ENCODE measurements at places on chromosomes 12 and 14.

- no peak for DNase-seq
These were observed 45.9 kb upstream of the PLEKHG7 start for GRCh38 chr12:92656911-92657310.

- DNase-seq = no peak
These were observed 36.3 kb upstream of the PPM1A start for GRCh38 chr14:60212503-60213371.

DNA sequence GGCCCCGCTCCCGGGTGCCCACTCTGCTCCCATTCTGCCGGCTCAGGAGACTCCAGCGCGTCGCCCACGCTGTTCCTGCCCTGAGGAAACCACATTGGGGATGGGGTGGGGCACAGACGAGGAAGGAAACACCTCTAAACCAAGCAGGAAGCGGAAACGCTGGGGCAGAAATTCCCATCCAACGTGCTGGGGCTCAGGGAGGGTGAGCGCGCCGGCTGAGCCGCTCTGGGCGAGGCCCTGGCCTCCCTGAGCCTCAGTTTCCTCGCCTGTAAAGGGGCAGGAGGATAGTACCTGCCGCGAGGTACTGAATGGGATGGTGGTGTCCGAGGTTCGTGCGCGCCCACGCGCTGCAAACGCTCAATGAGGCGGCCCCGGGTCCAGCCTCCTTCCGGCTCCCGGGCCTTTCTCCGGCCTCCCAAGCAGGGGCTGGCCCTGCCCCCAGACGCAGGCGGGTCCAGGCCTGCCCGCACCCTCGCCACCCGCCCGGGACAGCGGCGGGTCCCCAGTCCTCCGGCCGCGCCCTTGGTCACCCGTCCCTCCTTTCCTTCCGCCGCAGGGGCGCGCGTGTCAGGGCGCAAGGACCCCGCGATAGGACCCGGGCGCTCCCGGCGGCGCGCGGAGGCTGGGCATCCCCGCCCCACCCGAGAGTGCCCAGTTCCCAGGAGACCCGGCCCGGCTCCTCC is 673 bp downstream of the BEGAIN start:
- DNase-seq = peak; percentile 51

- DNase-seq = no peak
These were observed 66.4 kb upstream of the C12orf71 start for GRCh38 chr12:27148791-27149190.

- DNase-seq = no peak
These were observed 29.1 kb downstream of the JDP2 start for GRCh38 chr14:75456997-75457335.

DNA sequence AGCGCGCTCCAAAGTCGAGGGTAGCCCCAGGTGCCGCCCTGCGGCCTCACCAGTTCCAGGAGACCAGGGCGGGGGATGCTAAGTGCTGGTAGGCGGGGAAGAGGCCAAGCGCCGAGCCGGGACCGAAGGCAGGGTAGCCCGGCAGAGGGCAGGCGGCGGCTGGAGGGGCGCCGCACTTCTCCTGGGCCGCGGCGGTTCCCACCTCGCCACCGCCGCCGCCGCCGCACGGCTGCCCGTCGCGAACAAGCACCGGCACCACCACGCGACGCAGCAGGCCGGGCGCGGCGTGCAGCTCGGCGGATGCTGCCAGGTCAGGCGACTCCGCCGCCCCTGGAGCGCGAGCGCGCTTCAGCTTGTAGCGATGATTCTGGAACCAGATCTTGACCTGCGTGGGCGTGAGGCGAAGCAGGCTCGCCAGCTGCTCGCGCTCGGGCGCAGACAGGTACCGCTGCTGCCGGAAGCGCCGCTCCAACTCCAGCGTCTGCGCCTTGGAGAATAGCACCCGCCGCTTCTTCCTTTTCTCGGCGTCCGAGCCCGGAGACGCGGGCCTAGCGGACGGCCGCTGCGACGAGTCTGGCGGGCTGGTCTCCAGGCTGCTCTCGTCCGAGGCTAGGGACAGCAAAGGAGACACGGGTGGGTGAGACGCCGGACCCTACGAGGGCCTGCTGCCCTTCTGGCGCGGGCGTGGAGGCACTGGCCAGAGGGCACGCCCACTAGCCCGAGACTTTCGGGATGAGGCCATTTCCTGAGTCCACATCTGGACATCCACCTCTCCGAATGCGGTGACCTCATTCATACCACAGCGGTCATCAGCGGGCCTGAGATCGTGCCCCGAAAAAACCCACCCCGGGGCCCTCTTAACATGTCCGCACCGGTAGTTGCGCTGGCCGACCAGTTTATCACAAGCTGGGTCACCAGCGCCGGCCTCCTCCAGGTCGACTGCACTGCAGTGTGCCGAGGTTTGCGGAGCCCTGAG is 1.3 kb downstream of the NKX2-8 start:
- no peak for DNase-seq

DNA sequence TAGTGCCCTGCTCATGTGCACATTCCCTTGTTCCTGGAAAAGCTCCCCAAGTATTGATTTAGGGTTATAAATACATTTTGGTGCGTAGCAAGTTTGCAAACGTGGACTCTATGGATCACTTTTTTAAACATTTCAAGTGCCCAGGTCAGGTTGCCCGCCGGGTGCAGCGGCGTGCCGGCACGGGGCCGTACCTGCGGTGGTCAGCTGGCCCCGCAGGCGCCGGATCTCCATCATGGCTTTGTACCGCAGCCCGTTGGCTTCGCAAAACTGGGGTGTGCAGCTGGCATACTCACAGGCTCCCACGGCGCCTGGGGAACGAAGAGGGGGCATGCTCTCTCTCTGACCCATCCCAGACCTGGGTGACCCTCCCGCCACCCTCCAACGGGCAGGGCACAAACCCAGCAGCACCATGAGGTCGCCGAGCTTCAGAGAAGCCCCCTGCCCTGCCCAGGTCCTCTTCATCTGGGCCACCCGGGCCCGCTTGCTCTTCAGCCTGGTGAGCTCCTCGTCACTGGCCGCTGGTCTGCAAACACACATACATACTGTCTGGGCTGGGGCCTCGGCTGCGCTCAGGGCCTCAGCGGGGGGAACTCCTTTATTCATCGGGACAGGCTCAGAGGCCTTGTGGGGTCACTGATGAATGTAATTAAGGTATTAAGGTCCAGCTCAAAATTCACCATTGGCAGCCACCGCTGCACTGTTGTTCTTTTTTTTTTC is 35.1 kb downstream of the DHX37 start:
- no peak for DNase-seq

DNA sequence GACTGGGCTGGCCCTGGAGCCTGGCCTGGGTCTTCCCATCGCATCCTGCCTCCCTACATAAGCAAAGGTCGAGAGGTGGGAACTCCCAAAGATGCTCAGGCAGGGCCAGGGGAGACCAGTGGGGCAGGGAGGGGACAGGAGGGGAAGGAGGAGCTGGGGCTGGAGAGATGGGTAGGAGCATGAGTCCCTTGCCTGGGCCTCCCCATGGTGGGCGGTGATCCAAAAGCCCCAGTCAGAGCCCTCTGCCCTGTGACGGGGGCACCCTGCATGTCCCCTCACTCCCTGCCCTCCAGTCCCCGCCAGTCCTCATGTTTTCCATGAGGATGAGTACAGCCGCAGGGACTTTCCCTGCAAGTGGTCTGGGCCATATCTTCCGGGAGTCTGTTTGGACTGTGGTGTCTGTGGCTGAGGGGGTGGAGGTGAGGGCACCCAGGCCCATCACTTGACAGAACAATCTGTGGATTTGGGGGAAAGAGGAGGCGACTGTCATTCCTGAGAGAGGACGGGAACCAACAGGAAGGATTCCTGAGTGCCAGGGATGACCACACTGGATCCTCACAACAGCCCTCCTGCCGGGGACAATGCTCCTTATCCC is 9.3 kb downstream of the BDKRB2 start:
- no peak for DNase-seq

DNA sequence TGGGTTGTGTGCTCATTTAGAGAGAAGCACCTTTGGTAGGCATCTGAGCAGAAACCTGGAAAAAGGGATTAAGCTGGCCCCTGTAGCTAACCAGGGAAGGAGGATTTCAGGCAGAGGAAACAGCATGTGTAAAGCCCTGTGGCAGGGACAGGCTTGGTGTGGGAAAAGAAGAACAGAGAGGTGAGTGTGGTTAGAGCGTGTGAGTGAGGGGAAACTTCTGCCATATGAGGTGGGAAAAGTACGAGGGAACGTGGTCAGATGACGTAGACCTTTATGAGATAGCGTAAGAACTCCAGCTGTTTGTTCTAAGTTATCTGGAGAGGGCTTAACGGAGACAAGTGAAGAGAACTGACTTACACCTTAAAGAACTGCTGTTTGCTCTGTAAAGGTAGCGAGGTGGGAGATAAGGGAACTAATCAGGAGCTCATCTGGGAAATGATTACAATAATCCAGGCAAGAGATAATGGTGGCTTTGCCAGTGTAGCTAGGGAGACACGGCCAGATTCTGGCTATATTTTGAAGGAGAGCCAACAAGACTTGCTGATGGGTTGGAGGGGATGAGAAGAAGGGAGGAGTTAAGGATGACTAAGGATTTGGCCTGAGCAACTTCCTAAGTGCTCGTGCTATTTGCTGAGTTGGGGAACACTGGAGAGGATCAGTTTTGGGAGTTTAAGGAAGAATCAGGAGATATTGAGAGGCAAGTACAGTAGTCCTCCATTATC is 234.0 kb downstream of the ETNK1 start:
- DNase-seq = no peak

- no peak for DNase-seq
These were observed 100.6 kb downstream of the LGMN start for GRCh38 chr14:92647797-92648279.

DNA sequence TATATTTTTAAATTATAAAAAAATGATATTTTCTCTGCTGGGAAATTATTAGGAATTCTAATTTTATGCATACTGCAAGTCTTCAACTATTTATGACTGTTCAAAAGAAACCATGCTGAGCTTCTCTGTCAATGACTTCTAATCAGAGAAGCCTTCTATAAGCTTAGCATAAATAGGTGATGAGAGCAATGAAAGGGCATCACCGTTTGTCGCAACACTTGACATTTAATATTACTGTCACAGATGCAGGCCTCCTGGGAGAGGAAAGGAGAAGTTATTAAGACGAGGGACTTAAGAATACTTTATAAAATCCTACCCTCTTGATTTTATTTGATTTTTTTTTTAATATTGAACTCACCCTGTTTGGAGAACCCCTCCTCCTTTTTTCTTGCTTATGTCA is 69.8 kb downstream of the CAPZA3 start:
- no peak for DNase-seq

GRCh38 chr14:97724265-97724731 is 927.1 kb downstream of the VRK1 start:
- no peak for DNase-seq

GRCh38 chr12:24838531-24838950 is 110.4 kb downstream of the BCAT1 start:
- DNase-seq = peak; percentile 37

DNA sequence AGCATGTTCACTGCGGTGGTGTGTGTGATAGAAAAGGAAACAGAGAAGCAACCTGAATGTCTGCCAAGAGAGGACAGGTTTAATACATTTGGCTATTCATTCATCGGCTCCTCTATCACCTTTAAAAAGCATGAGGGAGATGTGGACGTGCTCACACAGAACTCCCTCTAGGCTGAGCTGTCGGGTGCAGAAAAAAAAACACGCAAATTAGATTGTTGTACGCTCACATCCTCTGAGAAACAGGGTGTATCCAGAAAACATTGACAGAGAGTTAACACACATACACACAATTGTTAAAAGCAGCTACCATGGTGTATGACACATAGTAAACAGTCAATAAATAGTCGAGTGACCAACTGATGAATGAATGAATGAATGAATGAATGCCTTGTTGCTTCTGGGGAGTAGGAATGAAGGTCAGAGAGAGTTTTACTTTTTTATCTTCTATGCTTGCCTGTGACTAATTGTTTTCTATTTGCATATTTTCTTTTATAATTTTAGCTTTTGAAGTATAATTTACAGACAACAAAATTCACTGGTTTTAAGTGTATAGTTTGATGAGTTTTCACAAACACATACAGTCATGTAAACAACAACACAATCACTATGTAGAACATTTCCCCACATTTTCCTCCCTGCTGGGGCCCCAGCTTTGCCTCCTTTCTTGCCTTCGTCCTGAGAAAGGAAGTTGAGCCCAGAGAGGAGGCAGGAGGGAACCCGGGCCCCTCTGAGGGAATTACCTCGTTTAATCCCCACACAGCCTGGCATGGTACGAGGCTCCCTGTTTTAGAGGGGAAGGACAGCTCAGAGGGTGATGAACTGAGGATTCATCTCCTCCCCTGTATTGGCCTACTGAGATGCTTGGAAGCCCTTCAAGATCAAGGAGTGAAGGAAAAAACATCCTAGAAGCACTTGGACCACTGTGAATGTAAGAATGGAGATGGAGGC is 19.7 kb upstream of the FAM222A start:
- DNase-seq = no peak

- DNase-seq = no peak
These were observed 80.6 kb downstream of the DDX51 start for GRCh38 chr12:132063491-132063890.

GRCh38 chr14:100592461-100592891 is 5.3 kb upstream of the BEGAIN start:
- no peak for DNase-seq

- DNase-seq = no peak
These were observed 199.7 kb upstream of the HMGA2 start for GRCh38 chr12:65624554-65625086.
